ENCODE measurements at places on chromosomes 3 and 15.

DNA sequence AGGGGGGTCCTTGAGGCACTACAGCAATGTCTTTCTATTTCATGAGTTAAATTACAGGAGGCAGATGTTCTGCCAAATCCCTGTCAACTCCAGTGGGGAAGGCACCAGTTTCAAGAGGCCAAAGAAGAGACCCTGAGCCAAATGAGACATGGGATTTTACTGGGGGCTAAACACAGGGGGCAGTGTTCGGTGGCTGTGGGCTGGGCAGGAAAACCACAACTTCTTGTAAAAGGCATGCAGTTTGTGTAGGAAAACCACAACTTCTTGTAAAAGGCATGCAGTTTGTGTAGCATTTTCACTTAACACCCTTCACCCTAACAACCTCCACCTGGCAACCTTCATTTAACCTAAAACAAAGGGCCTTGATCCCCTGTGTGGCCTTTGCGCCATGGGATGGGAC is 61.0 kb downstream of the POLR2M start:
- no peak for DNase-seq

- DNase-seq, result no peak
Measured at GRCh38 chr15:64502551-64502950, 42.2 kb downstream of the ZNF609 start.

DNA sequence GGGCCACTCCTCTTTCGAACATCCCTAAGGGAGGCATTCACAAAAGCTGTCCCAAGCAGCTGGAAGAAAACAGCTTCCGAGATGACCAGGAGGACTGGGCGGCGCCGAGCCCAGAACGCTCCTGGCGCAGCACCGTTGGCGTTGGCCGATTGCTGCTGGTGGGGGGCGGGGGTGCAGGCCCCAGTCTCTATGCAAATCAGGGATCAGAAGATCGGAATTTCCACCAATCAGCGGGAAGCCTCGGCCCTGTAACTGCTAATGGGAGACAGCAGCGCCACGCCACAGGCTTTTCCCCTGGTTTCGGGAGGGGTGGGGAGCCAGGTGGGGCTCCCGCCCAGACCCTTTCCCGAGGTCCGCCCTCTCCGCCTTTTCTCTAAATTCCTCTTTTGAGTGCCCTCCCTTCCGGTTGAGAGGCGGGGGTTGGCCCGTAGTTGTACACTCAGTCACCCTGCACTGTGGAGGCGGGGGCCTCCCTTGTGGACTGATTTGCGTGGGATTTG is 27.0 kb downstream of the HMCES start:
- DNase-seq, result peak; percentile 81

DNA sequence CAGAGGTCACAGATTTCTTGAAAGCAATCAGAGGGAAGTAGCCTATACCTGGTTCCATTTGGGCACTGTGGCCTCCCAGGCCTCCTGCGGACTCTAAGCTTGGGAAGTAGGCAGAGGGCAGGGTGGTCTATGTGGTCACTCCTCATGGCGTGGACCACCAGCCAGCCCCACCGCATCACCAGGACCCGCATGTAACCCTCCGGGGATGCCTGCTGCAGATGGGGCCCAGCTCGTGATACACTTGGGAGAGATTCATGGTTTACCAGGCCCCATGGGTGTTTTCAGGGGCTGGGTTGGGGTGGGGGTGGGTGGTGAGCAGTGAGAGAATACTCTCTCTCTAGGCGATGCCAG is 123.7 kb downstream of the ASB7 start:
- no peak for DNase-seq

DNA sequence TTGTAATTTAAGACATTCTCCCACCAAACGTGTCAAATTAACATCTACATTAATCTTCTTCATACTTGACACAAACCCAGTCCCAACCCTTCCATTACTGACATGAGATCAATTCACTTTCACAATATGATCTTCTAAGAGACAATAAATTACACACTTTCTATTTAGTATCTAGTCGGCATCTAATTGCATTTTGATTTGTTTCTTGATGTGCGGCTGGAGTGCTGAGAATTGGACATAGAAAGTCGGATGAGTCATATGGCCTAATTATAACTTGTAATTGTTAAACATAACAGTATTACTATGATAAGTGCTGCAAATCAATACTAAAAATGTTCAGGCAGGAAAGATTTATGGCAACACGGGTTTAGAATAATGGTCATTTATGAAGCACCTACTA is 78.4 kb upstream of the RORA start:
- DNase-seq, result no peak

- peak; percentile 88 for DNase-seq
Measured at GRCh38 chr3:138479438-138479863, 45.0 kb downstream of the ESYT3 start.

- no peak for DNase-seq
Measured at GRCh38 chr3:172137287-172138192, 98.2 kb downstream of the FNDC3B start.

- DNase-seq, result no peak
Measured at GRCh38 chr3:184796551-184796950, 15.4 kb upstream of the VPS8 start.

DNA sequence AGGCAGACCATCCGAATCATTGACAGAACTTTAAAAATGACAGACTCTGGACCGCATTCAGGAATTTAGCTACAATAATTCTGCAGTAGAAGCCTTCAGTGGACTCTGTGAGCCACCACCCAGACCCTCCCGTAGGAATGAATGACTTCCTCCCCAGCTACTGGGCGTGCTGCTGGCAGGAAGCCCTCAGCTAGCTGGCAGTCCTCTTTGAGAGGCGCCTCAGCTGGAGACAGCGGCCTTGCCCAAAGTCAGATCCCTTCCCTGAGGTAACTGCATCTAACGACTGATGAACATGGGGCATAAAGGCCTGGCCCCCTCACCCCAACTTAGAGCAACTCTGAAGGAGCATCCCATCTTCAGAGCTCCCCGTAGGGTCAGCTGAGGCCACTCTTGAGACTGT is 25.8 kb downstream of the CRABP1 start:
- peak; percentile 27 for DNase-seq

GRCh38 chr15:48493084-48493762 is 152.3 kb downstream of the FBN1 start:
- no peak for DNase-seq

- DNase-seq, result no peak
Measured at GRCh38 chr15:73569361-73569760, 63.8 kb downstream of the NPTN start.

DNA sequence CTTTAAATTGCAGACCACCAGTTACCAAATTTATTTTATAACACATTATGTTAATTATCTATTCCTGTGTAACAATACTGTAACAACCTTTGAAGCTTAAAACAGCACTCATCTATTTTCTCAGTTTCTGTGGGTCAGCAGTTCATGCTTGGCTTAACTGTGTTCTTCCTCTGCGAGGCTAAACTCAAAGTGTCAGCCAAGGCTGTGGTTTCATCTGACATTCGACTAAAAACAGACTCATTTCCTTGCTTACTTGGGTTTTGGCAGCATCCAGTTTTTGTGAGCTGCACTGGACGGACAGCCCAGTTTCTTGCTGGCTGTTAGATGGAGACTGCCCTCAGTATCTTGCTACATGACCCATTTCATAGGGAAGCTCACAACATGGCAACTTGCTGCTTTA is 247.3 kb upstream of the KCNH8 start:
- DNase-seq, result no peak

DNA sequence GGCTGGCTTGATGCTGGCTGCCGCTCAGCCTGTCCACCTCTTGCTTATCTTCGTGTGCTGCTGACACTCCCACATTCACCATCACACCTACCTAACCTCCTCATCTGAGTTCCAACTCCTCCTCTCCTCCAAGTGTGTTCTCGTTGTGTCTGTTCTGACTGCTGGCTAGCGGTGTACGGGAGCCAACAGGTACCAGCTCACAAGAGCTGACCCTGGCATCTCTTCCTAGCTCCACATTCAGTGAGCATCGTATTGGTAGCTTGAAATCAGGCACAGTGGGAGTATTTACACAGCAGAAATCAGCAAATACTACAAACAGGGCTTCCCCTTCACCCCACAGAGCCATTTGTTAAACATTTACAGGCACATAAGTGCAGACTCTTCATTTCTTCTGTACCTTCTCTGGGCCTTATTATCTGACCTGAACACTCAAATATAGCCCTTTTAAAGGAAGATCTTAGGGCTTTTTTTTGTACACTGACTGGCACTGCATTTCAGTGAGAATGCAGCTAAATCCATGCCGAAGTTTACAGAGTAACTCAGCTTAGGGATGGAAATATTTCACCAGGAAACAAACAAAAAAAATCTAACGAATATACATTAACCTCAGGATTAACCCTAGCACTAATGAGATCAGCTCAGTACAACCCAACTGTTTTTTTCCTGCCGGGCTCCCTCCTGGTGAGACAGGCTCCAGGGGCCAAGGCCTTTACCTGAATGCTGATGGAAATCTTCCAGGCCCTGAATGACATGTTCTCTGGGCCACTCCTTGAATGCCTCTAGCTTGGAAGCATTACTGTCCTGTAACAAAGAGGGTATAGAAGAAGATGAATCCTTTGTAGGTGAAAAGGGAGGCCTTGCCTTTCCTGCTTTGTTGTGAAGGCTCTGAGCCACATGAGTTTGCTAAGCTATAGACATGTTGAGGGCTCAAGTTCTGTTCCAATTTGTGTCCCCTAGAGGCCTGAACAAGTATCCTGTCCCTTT is 150.5 kb upstream of the LPP start:
- DNase-seq, result no peak

DNA sequence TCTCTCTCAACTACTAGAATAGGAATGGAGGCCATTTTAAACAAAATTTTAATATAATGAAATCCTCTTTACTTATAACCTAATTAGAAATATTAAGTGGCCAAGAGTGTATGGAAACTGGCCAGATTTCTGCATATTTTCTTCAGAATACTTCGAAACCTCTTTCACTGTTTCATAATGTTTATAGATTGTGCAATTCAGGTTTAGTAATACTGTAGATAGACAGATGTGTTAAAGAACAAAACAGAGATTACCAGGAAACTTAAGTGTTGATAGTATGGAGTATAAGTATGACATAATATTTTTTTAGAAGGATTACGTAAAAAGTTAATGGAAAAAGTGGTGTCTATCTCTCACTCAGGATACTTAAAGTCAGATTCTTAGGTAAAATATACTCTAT is 4.7 kb downstream of the ABHD5 start:
- DNase-seq, result no peak

DNA sequence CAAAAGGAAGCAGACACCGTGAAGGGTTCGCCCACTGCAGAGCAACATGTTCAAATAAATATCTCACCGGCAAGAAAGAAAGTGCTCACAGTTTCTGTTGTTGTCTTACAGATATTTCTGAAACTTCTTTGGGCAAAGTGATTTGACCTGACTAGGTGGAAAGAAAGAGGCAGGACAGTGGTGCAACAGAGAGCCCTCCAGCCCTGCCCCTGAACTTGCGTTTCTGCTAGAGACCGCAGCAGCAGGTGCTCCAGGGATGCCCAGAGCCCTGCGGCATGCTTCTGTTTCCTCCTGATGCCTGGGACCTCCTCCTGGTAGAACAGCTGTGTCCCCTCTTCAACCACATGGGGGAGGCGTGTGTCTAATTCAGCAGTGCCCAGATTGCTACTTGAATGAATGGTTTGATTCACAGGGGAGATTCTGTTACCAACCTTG is 123.4 kb downstream of the ATP10A start:
- DNase-seq, result peak; percentile 46

DNA sequence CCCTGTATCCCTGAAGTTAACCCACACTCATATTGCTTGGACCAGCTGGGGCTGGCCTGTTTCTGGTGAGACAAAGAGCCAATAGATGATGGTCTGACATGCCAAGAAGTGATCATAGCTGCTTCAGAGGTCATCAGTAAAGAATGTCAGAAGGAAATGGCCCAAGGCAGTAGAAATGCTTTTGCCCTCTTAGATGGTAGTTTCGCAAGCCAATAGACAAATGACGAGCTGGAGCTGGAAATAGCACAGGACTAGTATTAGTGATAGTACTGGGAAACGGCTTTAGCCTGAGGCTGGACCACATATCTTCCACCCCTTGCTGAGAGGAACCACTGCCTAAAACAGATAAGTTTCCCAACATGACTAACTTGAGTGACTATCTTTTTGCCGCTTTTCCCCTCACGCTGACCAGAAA is 176.1 kb upstream of the THBS1 start:
- peak; percentile 21 for DNase-seq

- no peak for DNase-seq
Measured at GRCh38 chr15:22811640-22812039, 25.2 kb downstream of the NIPA1 start.

DNA sequence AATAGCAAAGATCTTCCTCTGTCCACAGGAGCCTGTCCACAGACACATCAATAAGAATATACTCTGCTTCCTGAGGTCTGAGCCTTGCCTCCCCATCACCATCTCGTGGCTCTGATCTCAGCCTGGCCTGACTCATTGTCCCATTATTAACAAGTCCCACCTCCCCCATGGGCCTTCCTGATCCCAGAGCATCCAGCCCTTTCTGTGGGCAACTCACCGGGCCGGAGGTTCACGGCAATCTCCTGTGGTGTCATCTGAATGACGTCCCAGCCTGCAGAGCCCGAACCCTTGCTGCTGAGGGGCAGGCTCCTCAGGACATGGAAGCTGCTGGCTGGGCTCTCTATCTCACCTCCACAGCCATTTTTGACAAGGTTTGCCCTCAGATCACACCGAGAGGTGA is 28.1 kb downstream of the ITGB5 start:
- DNase-seq, result no peak

DNA sequence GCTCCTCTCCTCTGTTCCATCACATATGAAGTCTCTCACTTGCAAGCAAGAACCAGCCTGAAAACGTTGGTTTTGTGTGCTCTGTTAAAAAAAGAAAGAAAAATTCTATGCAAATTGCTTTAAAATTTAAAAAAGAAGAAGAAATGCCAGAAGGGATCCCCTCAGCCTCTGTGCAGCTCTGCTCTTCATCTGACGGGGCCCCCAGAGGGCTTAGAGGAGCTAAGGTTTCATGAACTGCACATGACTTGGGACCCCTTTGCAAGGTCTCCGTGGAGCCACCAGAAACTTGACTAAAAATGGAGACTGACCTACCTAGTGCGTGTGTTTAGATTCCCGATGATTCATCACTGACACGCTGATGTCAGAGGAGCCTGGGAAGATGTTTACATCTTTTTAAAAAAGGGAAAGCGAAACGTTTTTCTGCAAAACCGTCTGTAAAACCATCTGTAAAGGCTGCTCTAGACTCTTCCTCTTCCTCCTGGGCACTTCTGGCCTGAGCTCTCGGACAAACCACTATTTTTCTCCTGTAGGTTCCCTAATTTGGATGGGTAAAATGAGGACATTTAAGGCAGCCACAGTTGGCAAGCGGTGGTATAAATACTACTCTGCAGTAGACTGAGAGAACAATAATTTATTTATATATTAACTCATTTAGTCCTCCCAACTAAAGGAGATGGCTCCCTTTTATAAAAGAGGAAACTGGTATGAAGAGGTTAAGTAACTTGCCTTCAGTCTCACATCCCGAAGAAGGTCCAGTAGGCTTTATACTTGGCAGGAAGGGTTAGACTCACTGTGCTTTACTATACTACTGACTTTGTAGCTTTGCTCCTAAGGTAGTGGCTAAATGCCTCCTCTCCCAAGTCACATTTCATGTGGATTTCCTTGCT is 67.2 kb upstream of the POLG start:
- peak; percentile 91 for DNase-seq
